ENCODE measurements at places on chromosomes 6 and 20.

DNA sequence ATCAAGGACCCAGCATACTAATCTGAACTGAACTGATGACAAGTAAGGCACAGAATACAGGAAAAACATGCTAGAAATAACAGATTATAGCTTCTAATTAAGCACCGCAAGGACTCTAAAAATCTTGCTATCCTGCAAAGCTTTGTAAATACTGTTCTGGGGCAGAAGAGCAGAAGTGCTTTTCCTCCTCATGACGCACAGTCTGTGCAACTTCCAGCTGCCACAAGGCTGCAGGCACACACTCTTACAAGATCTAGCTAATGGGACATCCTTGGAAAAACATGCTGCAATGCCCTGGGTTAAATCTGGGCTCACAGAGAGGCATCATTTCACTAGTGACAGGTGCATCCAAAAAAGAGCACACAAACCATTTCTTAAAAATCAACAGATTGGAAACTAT, 188.6 kb downstream of the GJA10 start:
- no peak for DNase-seq

- no peak for DNase-seq
Observed at GRCh38 chr6:13268913-13269518, 59.3 kb downstream of the TBC1D7 start.

DNA sequence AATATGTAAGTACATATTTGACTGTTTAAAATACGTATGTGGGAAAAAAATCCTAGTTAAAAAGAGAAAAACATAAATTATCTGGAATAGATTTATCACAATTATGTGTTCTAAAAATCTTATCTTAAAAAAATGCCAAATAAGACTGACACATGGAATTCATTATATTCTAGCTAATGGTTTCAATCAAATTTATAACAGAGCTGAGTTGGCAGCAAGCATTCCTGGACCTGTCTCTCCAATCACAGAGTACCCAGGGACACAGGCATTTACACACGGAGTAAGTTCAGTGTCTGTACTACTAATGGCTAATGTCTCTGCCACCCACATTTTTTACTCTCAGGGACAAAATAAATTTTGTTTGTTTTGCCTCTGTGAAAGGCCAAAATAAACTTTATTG, 122.3 kb downstream of the RPS12 start:
- DNase-seq: no peak

GRCh38 chr20:61802721-61803311, 262.9 kb downstream of the TAF4 start:
- no peak for DNase-seq

GRCh38 chr20:43514648-43514999, 7.1 kb downstream of the L3MBTL1 start:
- no peak for DNase-seq

GRCh38 chr6:156988276-156989158, 211.3 kb downstream of the ARID1B start:
- peak; percentile 23 for DNase-seq

DNA sequence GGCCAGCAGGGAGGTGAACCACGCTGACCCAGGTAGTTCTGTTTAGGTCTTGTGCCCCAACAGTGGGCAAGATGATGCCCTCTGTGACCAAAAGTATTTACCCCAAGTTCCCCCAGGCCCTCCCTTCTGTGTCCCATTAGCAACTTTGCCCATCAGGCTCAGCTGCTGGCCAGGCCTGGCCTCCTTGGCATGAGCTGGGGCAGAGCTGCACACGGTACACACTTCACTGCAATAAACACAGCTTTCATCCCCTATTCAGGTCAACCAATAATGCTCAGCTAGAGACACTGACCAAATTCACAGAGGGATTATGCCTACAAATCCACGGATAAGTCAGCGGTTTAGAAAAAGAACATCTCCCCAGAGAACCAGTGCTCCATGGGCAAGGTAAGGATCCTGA, 103.7 kb downstream of the SLC23A2 start:
- no peak for DNase-seq

DNA sequence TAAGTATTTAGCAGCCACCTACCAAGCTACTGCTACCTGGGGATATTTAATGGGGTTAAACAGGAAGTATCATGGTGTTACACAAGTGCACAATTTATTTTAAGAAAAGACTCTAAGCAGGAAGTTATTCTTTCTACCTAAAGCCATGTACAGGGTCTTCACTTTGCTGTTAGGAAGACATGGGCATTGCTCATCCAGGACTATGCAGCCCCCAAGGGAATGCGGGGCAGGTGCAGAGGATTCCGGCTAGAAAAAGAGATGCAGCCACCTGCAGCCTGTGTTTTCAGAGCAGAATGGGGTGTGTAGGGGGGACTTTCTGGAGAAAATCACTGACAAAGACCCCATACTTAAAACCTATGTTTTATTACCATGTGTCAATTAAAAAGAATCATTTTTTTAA, 399.1 kb upstream of the NOX3 start:
- no peak for DNase-seq

GRCh38 chr20:24366336-24367004, 103.0 kb upstream of the SYNDIG1 start:
- no peak for DNase-seq

GRCh38 chr20:32509639-32510066, 75.5 kb downstream of the NOL4L start:
- no peak for DNase-seq

- no peak for DNase-seq
Observed at GRCh38 chr20:50735813-50736212, 4.4 kb downstream of the PARD6B start.

- no peak for DNase-seq
Observed at GRCh38 chr6:160750276-160750689, 48.2 kb downstream of the PLG start.

GRCh38 chr20:59781226-59781625, 152.2 kb downstream of the SYCP2 start:
- no peak for DNase-seq

Data from NCI-H2029 treated with DMSO at 0.1 percent for 48 hours (cell line).